ENCODE measurements at places on chromosomes 2 and 18.

- DNase-seq = no peak
These were observed 2.3 kb upstream of the KIF1A start for GRCh38 chr2:240822280-240822847.

- no peak for DNase-seq
These were observed 113.8 kb upstream of the EML6 start for GRCh38 chr2:54609647-54610046.

DNA sequence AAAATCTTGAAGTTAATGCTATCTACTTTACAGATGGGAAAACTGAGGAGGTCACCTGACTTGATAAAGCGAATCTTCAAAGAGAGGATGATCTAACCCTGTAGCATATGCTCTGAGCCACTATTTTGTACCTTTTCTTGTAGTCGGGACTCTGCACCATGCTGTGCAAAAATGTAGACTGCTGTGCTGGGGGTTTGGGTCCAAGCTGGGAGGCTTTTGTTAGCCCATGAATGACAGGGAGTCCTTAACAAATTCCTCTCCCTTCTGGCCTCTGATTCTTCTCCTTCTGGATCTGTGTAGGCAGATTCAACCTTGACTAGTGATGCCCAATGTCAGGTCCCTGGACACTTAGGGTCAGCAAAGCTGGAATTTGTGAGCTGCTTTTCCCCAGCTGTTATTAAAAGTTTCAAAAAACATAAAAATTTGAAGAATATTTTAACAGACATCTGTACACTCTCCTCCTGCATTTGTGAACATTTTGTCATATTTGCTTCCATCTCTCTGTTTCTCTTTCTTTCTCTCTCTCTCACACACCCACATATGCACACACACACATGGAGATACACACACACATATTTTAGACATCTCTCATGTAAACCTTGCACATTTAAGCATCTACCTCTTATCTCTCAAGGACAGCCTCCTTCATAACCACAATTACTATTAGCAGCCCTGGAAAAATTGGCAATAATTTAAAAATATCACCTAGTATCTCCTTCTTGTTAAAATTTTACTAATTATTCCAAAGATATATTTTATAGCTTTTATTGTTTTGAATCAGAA is 335.0 kb upstream of the TRIB2 start:
- no peak for DNase-seq

GRCh38 chr2:99106913-99107312 is 34.6 kb upstream of the C2orf15 start:
- DNase-seq = no peak

DNA sequence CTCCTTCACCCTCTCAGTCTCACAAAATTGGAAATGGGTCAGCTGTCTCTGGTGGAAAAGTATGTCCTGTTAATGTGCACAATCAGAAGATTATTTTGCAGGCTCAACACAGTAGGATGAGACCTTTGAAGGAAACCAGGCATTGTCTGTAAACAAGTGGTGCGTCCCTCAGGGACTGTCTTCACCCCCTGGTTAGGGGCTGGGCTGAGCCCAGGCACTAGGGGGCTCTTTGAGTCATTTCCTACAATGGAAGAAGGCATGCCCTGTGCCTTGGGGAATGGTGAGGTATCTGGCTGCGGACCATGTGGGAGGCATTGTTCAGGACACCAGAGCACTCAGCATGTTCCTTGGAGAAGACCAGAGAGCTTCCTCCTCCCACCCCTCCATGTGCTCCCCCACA is 26.8 kb downstream of the PKDCC start:
- DNase-seq = no peak

DNA sequence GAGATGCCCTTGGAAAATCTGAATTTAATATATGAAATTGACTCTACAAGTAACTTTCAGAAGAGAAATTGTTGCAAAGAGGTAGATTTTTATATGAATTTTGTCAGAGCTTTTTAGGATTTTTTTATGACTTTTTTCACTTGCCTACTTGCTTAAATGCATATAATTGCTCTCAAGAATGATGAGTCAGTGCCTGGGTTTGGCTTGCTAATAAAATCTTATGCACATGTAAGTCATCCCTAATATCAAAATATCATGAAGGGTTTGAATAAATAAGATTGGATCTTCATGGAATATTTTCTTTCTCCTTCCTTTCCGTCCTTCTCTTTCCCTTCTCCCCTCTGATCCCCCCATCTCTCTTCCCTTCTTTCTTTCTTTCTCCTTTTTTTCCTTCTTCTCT is 354.1 kb downstream of the TXNL1 start:
- no peak for DNase-seq

DNA sequence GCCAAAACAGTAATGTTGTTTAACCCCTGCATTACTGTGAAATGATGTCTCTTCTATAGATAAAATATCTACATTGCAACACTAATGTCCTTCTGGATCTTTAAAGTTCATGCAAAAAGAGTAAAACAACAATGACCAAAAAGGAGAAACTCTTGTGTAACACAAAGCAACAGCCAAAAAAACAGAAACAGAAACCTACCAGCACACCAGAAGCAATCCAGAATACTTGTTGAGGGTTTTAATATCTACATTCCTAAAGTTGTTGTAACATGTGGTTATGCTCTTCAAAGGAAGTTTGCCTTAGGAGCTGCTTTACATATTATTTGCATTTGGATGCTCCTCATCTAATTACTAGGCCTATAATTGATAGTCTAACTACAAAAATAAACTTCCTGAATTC is 157.2 kb downstream of the BABAM2 start:
- DNase-seq = no peak

- DNase-seq = no peak
These were observed 7.3 kb downstream of the INSIG2 start for GRCh38 chr2:118095610-118096009.

GRCh38 chr2:190662754-190663153 is 13.9 kb downstream of the NAB1 start:
- DNase-seq = no peak

GRCh38 chr18:54852780-54853675 is 24.8 kb downstream of the RAB27B start:
- no peak for DNase-seq

DNA sequence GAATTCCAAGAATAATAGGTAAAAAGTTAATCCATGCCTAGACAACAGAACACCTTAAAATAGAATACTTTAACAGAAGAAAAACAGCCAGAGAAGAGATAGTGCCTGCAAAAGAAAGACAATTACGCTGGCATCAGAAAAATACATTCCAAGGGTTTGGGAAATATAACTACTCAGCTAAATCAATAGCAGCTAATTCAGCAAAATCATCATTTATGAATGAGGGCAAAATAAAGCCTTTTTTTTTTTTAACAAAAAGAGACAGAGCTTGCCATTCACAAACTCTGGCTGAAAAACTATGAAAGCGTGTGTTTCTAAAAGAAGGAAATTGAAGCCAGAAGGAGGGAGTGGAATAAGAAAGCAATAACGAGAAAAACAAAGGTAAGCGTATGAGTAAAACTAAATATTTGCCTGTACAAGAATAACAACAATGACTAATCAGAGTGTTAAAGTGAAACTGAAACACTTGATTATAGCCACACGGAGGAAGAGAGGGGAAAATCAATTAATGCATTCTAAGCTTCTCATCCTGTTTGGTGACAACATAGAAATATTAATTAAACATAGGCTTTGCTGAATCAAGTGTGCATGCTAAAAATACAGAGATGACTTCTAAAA is 90.2 kb downstream of the EHD3 start:
- peak; percentile 29 for DNase-seq

GRCh38 chr2:38554973-38555595 is 47.6 kb downstream of the HNRNPLL start:
- no peak for DNase-seq

GRCh38 chr2:239717319-239717675 is 307.8 kb downstream of the NDUFA10 start:
- DNase-seq = no peak

DNA sequence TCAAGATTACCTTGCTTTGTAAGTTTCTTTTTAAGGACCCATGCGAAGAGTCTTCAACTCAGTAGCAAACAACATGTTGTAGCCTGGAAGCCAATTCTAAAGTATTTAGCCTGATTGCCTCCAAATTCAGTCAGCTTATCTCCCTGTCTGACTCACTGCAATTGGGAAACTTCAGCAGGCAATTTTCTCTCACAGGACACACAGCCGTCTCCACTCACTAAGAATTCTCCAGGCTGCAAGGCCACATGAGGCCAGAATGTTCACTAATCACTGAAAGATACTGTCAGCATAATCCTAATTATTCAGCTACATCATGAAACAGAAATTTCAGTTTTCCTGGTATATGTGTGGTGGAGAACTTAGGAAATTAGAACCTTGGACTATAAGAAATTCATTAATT is 78.1 kb upstream of the PDE1A start:
- no peak for DNase-seq

GRCh38 chr2:69055688-69056470 is 42.9 kb downstream of the ANTXR1 start:
- no peak for DNase-seq

DNA sequence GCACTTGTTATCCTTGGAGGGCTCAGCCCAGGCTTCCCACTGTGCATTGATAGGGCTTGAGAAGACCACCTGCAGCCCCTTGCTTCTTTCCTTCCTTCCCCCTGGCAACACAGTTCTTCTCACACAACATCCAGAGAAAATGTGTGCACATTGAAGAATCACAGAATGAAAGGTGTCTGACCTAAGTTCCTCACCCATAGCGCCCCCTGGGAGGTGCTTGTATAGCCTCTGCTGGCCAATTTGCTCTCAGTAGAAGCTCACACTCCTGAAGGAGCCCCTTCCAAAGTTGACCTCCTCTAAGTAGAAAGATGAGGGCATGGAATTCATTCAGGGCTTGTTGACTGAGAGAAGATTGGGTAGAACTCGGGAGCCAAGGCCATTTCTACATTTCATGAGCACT is 758.4 kb upstream of the KLHL29 start:
- no peak for DNase-seq

- DNase-seq = no peak
These were observed 12.7 kb downstream of the ACOXL start for GRCh38 chr2:110745048-110745447.

DNA sequence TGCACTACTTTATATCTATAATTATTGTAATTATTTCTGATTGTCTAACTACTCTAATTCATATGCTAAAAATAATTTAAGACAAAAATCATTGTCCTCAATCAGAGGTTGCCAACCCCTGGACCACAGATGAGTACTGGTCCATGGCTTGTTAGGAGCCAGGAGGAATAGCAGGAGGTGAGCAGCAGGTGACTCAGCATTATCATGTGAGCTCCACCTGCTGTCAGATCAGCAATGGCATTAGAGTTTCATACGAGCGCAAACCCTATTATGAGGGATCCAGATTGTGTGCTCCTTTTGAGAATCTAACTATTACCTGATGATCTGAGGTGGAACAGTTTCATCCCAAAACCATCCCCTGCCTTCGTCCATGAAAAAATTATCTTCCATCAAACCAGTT is 1434.4 kb downstream of the LRP1B start:
- DNase-seq = no peak

- DNase-seq = peak; percentile 12
These were observed 1.3 kb downstream of the ADCYAP1 start for GRCh38 chr18:905948-906415.

DNA sequence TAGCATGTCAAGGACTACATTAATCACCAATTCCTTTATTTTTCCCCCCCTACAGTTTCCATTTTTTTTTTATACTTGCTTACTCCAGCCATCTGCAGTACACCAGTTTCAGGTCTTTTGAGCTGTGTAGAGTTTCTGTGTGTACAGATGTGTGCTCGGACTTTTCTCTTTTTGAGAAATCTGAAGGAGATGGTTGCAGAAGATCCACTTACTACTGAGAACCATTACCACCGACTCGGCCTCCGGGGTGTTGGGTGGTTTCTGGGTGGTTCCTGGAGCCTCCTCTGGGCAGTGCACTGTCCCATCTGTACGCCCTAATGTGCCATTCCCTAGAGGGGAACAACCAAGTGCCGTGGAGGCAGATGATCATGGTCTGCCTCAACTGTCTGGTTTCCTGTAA is 15.4 kb upstream of the LYPD6B start:
- DNase-seq = no peak

DNA sequence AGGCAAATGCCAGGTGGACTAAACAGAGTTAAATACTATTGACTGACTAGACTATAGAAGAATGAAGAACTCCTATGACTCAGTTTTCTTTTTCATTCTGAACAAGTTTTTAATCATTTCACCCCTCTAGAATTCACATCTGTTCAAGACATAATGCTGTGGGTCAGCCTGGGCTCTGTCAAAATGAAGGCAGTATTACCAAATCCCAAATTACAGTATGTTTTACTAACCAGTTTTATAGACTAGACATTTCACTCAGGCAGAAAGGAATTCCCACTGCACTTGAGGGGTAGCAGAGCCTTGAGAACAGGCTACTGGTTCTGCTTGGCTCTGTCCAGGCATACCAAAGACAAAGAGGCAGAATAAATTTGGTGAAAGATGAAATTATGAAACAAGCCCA is 511.7 kb downstream of the EPHA4 start:
- no peak for DNase-seq

GRCh38 chr2:8328217-8328616 is 353.6 kb upstream of the ID2 start:
- DNase-seq = no peak

DNA sequence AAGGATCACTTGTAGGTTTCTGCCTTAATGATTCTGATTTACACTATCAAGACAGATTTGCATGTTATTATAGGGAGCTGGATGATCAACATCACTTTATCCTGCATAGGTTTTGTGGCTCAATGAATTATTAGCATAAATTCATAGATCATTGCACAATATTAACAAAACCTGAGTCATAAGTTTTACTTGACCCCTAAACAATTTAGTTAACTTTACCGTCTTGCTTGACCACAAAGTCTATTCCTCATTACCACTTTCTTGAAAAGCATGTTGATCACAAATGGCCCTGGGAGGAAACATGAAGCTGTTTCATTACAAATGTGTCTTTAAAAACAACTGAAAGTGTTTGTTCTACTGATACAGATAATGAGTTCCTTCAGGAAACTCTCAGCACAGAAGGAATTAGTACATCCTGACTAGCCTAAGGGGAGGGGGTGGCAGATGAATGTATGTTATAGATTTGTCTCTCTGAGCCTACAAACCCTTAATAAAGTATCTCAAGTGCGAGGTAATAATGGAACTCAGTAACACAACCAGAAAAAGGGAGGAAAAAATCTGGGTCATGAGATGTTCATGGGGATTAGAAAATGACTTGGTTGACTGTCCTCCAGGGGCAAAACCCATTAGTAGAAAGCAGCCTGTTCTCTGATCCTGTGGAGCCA is 303.4 kb downstream of the PIK3C3 start:
- DNase-seq = no peak

- DNase-seq = no peak
These were observed 68.3 kb upstream of the PPM1B start for GRCh38 chr2:44100351-44100750.

GRCh38 chr2:201208563-201209252 is 25.8 kb downstream of the CASP10 start:
- no peak for DNase-seq

DNA sequence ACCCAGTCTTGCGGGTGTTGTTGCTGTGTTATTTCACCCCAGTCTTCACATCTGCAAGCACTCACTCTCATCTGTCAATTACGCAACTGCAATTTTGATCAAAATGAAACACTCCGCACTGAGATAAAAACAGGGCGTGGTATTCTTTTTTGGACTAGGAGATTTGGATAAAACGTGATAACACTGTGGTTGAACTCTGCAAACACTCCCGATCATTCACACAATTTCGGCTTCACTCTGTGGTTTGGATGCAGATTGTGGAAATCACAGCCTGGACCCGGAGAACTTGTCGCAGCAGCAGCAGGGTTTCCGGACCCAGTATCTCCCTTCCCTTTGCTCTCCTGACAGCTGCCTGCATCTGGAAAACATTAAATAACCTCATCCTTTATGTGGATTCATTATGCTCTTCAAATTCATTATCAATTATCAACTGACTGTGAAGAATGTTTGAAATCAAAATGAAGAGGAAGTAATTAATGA is 49.4 kb upstream of the APCDD1 start:
- DNase-seq = no peak
